ENCODE measurements at places on chromosomes 3 and 15. TPM values are rescaled to one million over a fixed set of nuclear protein-coding genes. Genes with fewer than 3 reads are reported as not detected.

Gene ALPK3
- total RNA-seq: 0.20 TPM

Gene PLCH1
- under 0.01 TPM for total RNA-seq

Gene KCNAB1
- total RNA-seq: not detected

Gene ERC2
- total RNA-seq: under 0.01 TPM

Gene P2RY13
- not detected for total RNA-seq

Gene MASP1
- 7.0 TPM for total RNA-seq

Gene TMEM202
- total RNA-seq: not detected

Gene HRG
- not detected for total RNA-seq

Gene GP9
- not detected for total RNA-seq

Gene MED12L
- 0.37 TPM for total RNA-seq

Gene SGO1
- 12.5 TPM for total RNA-seq

Gene CSPG5
- total RNA-seq: 0.37 TPM

Gene GCNT3
- total RNA-seq: 0.39 TPM

Gene HTR3E
- not detected for total RNA-seq

Gene KBTBD13
- total RNA-seq: not detected

Gene ANKRD63
- not detected for total RNA-seq

Gene ATP1B3
- 46.1 TPM for total RNA-seq

Gene GPR171
- not detected for total RNA-seq

Gene GLDN
- total RNA-seq: 0.37 TPM

Gene NDN
- total RNA-seq: 76.8 TPM

Gene C3orf49
- not detected for total RNA-seq
